ENCODE measurements at places on chromosomes 1 and 21.

DNA sequence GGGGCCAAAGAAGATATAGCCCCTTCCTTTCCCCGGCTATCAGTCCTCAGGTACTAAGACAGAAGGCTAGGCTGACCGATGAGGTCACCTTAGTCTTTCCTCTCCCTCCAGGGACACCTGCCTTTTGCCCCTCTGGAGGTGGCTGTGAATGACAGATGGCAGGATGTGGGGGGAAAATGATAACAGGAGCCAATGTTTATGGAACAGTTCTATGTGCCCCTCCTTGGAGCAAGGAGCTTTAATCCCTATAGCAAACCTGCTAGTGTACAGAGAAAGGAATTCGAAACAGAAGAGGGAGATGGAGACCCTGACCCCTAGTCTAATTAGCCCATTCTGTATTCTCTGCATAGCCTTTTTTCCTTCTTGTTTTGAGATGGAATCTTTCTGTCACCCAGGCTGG, 28.1 kb downstream of the SERINC2 start:
- no peak for DNase-seq

GRCh38 chr1:39663559-39663958, 8.3 kb downstream of the NT5C1A start:
- no peak for DNase-seq

- no peak for DNase-seq
Observed at GRCh38 chr1:156551066-156551643, 21.2 kb downstream of the IQGAP3 start.

DNA sequence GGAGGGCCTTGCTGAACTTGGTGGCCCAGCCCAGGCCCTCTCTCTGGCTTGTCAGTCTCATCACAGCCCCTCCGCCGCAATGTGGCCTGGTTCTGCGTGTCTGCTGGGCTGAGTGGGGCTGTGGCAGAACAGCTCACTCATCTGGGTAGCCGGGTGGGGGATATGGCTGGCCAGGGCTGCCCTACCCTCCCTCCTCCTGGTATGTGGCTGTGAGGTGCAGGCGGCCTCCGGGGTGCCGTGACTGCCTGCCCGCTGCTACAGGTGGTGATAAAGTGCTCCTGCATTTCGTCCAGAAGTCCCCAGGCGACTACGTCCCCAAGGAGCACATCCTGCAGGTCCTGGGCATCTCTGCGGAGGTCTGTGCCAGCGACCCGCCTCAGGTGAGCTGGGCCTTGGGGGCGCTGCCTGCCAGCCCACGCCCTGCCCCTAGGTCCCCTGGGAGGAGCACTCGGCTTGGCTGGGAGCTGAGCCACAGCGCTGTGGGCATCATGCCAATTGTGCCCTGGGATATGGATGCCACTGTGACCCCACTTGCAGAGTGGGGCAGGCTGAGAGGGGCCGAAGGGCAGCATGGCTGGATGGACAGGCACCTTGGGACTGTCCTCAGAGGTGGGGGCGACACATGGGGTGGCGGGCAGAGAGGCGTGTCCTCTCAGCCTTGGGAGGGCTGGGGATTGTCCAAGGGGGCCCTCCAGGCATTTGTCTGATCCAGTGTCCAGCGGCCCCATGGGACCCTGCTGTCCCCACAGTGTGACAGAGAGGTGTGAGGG, 2.3 kb downstream of the PRXL2B start:
- no peak for DNase-seq

DNA sequence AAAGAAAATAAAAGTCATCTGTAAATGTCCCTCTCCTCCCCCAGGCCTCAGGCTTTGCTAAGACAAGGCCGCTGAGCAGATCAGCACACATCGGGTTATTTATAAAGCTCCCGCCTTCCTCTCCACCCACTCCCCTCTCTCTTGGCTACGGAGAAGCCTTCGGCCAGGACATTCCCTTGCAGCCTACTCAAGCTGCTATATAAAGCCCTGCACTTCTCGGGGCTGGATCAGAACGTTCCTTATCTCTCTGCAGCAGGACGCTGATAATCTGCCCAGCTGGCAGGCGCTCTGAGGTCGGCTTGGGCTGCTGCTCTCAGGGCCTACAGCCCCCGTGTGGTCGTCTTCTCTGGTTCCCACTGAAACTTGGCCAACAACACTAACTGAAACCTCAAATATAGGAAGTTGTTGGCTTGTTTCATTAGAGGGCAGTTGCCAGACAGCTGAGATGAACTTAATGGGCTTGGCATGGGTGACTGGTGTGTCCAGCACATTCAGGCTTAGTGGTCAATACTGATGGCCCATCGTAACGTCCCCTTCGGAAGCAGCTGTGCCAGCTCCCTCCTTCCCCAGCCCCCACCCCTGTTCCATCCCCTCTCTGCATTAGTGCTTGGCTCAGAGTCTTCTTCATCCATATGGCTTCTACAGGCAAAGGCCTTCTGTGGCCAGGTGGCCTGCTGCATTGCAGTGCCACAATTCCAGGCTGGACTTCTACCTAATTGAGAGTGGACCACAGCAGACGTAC, 64.6 kb downstream of the IER5 start:
- DNase-seq, result no peak

DNA sequence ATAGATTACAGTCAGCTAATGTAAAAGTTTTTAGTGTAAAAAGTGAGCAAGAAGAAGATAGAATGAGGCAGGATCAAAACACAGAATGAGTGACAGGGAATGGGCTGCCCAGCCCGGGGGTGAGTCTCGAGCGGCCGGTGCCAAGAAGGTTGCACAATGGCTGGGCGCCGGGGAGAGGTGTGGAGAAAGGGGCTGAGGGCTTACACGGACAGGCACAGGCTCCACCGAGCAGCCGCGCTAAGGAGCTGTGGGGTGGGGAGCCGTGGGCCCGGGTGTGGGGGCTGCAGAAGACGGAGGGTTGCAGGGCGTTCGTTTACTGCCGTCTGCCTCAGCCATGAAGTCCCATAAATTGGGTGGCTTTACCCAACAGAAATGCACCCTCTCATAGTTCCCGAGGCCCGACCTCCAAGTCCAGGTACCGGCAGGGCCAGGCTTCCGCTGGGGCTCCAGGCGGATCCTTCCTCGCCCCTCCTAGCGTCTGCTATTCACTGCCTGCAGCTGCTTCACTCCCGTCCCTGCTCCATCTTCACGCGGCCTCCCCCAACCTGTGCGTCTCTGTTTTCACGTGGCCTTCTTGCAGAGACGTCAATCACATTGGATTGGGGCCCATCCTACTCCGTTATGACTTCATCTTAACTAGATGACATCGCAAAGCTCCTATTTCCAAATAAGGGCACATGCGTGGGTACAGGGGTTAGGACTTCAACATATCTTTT, 277.2 kb downstream of the CAMTA1 start:
- DNase-seq, result no peak

DNA sequence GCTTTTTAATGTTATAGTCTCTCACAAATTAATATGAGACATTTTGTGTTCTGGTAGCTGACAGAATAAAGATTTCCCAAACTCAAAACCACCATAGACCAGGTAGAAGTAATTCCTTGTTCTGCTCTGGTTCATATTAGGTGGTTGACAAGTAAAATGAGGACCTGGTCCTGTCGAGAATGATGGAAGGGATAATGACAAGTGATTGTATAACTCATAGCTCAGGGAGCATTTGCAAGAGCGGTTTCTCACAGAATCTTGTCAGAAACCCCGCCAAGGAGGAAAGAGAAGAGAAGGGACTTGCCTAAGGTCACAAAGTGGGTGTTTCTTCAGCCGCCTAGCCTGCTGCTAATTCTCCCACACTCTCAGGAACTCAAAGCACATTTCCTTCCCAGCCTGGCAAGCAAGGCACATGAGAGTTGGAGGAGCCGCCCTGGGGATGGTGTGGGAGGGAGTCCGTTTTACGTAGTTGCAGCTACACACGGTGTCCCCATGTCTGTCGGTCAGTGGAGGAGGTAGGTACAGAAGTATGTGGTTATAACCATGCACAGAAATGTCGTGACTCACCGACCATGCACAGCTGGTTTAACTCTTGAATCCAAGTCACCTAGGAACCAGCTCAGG, 46.5 kb downstream of the SAMD13 start:
- DNase-seq, result no peak

DNA sequence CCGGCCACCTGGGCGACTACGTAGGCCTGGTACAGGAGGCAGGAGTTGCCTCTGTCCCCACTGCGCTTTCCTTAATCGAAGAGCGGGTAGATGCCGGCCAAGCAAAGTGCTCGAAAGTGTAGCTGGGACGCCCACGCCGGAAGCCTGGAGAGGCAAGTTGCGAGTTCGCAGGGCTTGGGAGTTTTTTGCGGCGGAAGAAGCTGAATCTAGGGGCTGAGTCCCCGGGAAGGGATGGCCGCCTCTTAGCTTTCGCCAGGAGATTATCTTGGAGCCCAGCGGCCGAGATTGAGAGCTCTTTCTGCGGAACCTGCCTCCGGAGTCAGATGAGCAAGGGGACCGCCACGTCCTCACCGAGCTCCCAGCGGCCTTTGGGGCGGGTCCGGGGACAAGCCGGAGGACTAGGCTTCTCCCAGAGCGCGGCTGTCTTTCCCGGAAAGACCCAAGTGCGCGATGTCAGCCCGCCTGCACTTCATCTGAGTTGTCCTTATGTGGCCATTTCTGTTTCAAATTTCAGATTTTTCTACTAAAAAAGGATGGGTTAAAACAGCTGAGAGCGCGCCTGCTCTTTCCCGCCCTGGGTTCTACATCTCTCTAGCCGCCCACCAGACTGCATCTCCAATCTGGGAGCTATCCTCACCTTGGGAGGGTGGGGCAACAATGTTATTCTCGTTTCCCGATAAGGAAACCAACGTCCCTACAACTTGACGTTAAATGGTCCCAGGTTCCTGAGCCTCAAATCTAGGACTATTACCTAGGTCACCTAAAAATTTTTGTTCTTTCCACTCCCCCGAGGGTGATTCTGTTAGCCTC, 12.4 kb upstream of the TBX15 start:
- DNase-seq, result no peak

GRCh38 chr1:223209293-223209898, 66.3 kb upstream of the TLR5 start:
- no peak for DNase-seq

DNA sequence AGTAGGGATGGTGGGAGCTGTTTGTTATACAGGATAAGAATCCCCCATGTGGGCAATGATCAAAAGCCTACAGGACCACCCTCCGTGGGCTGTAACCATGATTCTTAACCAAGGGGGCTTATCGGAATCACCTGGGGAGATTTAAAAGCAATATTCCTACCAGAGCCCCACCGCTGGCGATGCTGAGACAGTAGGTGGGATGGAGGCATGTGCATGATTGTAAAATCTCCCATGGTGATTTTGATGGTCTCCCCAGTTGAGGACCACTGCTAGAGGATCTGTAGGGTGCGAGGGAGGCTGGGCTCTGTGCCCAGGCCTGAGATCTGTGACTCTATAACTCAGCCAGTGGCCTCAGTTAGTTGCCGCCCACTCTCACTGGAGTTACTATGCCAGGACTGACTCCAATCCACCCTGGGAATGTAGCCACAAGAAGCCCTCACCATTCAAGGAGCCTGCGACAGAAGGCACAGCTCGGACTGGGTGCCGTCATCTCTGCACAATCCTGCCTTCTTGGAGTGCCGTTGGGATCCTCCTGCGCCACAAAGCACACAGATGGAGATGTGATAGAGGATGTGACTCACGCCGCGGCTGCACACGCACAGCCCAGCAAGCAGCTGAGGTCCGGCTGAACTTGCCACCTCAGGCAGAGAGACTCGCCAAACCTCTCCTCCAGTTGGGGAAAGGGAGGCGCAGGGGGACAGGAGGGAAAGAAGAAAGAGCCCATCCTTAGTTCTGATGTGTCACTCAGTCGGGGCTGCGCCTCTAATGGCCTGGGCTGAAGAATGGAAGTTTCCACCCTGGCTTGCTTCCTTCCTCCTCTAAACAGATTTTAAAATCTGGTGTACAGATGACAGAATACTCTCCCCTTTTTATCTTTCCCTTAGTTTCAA, 26.5 kb downstream of the AKNAD1 start:
- no peak for DNase-seq

GRCh38 chr1:43786201-43786958, 79.0 kb downstream of the ST3GAL3 start:
- DNase-seq, result no peak

DNA sequence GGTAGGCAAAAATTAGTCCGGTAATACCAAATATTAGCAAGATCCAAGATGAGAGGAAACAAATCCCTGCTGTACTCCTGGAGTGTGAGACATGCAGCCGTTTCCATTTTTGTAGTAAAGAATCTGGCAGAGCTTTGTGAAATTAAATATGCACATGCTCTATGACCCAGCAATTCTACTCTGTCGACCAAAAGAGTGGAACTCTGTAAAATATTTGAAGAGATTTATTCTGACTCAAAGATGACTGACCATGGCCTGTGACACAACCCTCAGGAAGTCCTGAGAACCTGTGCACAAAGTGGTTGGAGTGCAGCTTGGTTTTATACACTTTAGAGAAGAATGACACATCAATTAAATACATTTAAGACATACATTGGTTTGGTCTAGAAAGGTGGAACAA, 16.2 kb downstream of the HAX1 start:
- DNase-seq, result no peak

DNA sequence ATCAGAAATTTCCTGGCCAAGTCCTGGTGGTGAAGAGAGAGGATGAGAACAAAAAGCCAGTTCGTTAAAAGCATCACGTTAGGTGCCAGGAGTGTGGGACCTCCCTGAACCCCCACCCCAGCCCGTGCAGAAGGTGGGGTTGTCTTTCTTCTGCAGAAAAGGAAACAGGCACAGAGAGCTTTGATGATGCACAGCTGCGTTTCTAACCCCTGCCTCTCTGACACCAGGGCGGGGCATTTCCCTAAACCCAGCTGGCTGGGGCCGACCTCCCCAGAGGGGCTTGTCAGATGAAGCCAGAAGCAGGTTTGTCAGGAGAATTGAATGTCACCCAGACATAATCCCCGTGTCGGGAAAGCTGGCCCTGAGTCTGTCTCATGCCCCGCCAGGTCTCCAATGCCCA, 189.3 kb upstream of the EDN2 start:
- no peak for DNase-seq

DNA sequence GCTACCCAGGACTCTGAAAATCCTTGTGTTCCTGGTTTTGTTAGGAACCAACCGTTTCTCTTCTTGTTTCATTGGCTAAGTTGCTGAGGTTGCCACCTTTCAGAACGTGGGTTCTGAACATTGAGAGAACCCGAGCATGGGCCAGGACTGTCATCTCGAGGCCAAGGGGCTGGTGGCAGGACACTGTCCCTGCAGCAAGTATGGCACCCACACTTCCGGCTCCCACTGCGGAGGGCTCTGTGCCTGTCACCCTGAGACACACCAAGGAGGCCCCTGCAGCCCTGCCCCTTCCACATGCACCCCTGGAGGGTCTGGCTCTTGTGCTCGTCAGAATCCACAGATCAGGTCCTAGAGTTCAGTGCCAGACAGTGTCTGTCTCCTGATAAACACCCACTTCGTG, 39.1 kb upstream of the LRRC3 start:
- no peak for DNase-seq

DNA sequence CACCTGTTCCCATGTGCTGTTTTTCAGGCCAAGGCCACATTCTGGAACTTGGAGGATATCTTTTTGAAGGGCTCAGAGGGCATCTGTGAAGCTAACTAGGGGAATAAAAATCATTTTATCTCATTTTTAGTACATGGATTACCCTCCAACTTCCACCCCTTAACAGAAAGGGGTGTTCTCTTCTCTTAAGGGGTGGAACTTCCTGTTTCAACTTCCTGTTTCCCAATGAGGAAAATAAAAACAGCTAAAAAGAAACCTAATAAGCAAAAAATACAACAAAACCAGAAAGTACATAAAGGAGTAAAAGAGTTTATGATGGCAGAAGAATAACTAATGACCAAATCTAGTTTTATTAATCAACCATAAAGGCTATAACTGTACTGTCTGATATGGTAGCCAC, 24.8 kb upstream of the SLC22A15 start:
- no peak for DNase-seq

All from activated CD8-positive, alpha-beta memory T cell treated with anti-CD3 and anti-CD28 coated beads for 1 hour (primary cell).